ENCODE measurements at places on chromosomes 11 and 22.

DNA sequence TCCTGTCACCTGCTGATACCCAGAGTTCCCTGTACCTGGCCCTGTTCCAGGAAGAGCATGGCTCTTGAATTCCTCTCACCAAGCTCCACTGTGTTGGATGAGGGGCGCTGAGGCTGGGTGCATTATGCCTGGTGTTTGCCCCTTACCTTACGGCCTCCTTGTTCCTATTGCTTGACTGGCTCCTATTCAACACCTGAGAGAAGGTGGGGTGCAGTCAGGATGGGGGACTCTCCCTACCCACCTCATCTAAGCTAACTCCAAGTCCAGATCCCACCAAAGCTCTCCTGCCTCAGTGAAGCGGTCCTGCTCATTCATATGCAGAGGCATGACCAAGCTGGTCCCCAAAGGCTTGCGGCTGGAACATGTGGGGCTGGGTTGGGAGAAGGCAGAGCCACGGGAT, 35.8 kb upstream of the RIC3 start:
- DNase-seq = no peak

DNA sequence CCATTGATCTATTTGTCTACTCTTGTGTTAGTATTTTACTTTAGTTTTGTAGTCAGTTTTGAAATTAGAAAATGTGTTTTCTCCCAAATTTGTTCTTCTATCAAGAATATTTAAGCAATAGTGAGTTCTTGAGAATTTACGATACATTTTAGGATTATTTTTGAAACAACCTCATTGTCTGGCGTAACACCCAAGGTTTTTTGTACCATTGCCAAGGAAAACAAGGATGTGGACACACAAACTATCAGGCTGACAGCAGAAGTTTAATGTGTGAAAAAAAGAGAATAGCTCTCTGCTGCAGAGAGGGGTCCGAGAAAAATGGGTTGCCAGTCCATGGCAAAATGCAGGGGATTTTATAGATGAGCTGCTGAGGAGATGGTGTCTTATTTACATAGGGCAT, 865.1 kb upstream of the CNTN5 start:
- DNase-seq = peak; percentile 36

DNA sequence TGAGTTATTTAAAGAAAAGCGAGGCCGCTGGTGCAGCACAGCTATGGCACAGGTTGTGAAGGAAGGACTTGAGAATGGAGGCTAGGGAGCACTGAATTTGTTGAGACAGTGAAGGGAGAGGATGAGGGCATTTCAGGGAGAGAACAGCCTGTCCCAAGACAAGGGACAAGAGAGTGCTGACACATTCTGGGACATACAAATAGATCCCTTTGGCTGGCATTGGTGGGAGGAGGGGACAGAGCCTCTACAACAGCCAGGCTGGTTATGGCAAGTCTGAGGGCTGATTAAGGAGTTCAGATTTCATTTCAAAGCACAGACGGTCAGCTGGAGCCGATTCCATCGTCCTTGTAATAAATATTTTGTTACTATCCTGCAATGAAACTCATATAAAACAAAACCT, 1.7 kb upstream of the SLC29A2 start:
- DNase-seq = no peak

GRCh38 chr22:23036684-23037428, 33.5 kb upstream of the GNAZ start:
- DNase-seq = no peak

DNA sequence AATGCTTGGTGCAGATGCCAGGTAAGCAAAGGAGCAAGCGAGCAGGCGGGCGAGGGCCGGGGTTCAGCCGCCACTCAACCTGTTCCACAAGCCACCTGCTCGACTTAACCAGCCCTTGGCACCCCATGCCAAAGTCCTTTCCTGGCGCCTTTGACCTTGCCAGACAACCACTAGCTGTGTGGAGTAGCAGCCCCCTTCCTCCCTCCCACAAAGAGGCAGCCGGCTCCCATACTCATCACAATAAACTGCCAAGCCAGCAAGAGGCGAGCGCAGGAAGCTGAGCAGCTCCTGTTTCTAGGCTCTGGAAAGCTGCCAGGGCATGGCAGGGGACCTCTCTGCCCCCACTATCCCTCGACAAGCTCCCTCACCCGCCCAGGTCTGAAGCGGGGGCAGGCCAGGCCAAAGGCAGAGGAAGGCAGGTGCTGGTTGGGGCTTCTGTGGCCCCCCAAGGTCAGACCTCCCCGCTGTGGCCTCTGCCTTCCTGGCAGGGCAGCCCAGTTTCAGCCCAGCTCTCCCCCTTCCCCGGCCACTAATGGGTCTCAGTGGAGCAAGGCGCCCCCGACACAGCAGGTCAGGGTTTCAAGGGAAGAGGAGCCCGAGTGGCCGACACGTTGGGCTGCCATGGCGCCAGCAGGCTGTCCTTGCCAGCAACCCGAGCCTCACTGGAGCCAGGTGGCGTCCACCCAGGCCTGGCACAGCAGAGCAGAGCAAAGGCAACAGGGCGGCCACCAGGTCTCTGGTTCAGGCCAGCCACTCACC, 15.3 kb downstream of the MACROD1 start:
- DNase-seq = peak; percentile 63

GRCh38 chr11:64447831-64448598, 89.1 kb downstream of the RPS6KA4 start:
- peak; percentile 24 for DNase-seq

- peak; percentile 74 for DNase-seq
Measured at GRCh38 chr11:71420455-71421241, 27.5 kb downstream of the DHCR7 start.

DNA sequence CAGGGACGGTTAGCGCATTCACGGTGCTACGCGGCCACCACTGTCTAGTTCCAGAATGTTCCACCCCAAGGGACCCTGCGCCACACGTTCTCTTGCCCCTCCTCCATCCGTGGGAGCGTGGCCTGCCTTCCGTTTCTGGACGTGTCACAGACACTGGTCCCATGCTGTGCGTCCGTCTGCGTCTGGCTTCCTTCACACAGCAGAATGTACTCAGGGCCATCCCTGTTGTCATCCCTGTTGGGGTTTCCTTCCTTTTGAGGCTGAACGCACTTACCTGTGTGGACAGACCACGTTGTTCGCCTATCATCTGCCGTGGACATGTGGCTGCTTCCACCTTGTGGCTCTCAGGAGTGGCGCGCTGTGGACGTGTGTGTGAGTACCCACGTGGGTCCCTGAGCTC, 24.9 kb downstream of the BRSK2 start:
- DNase-seq = no peak

DNA sequence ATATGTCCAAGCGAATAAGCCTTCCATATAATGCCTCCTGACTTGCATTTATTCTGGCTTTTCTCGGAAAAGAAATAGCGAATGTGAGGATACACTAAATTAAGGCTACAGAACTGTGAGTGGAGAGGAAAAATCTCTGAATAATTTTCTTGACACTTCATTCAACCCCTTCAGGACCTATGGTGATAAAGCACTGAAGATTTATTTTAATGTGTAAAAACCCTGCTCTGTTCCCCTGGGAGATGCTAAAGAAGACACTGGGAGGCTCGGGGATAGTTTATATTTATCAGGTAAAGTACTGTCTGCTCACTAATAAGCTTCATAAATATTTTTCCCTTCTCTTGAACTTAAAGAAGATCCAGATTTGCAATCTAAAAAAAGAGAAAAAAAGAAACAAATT, 895.8 kb downstream of the OPCML start:
- no peak for DNase-seq

DNA sequence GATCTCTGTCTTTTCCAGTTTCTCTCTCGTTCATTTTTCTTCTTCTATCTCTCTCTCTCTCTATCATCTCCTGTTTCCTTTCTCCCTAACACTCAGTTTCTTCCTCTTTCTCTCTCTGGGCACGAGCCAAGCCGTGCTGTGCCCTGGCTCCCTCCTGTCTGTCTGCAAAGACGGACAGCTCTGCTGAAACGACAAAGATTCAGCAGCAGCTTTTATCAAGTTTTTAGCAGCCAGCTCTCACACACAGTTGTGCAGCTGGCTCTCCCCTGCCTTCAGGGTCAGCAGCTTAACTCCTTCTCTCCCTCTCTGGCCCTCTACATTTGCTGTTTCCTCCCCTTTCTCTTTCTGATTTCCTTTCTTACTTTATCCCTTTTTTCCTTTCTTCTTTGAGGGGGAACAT, 352.0 kb upstream of the MPPED2 start:
- DNase-seq = no peak

DNA sequence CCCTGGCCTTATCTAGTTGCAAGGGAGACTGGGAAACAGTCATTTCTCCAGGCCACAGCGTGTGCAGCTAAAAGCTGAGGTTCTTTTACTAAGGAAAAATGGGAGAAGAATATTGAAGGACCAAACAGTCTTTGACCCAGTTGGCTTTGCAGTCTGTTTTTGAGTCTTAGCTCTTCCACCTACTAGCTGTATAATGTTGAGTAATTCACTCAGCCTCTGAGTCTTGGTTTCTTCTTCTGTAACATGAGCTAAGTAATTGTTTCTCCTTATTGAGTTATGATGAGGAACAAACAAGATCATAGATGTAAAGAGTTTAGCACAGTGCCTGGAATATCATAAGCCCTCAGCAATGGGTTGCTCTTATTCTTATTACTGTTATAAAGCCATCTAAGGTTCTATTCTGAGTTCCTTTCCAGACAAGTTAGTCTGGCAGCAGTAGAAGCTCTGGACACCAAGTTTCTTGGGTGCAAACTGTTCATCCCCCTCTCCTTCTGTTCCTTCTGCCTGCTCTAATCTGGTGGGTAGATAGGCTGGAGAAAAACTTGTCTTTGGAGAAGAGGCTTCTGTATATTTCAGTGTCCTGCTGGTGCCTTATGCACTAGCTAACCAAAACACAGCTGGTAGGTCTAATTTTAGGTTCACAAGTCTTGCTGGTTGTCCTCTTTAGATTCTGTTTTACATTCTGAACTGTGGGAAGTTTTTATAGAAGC, 13.5 kb downstream of the TRIM44 start:
- no peak for DNase-seq

DNA sequence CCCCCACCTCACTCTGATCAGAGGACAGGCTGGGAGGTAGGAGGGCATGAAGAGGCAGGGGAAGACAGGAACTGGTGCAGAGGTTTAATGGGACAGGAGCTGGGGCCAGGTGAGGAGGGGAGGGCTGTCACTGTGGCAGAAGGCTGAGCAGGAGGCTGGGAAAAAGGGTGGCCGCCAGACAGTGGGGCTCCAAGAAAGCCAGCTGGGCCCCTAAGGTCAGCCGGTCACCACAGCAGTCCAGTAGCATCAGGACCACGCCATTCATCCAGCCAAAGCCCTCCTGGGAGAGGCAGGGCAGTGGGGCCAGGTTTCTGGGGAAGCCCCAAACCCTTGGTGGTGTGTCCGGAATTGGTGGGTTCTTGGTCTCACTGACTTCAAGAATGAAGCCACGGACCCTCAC, 8.5 kb upstream of the TREH start:
- no peak for DNase-seq

- DNase-seq = no peak
Measured at GRCh38 chr11:102729849-102730815, 5.4 kb upstream of the MMP8 start.

DNA sequence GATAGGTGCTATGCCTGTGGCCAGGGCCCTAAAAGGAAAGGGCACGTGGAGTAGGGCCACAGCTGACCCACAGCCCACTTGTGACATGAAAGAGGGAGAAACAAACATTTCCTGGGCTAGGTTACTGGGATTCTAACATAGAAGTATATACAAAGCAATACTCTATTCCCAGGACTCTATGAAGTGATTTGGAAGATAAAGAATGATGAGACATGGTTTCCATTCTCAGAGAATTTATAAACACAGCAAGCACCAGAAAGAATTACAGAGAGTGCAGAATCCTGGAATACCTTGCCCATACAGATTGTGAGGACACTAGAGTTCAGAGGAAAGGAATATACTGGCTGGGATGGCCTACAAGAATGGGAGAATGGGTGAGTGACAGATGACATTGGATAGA, 86.4 kb downstream of the KIRREL3 start:
- no peak for DNase-seq

DNA sequence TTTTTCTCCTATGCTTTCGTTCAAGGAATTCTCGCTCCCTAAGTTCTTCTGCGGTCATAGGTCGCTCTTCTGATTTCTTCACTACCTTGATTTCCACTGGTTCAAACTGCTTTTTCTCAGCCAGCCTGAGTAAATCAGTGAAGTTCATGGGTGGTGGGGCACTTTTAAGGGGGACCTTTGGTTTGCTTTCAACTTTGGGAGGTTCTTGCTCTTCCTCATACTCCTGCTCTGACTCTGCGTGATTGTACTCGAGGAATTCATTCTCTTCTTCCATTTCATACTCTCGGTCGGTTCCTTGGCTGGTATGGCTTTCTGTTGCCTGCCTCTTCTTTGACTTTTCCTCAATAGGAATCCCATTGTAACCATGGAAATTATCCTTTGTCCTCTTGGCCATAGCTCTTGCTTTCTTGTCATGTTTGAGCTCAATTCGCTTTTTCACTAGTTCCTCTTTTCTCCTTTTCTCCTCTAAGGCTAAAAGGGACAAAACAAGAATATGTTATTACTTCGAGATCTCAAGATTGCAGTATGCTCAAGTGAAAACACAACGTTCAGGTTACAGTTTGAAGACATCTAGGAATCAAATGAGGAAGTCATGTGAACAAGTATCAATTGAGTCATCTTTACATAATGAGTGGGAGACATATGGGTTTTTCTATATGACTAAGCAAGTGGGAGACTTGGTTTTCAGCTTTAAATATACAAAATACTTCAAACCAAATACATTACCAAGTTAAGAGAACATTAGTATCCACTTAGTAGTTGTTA, 16.2 kb downstream of the MISFA start:
- DNase-seq = no peak

- DNase-seq = no peak
Measured at GRCh38 chr22:37037669-37038068, 13.9 kb upstream of the KCTD17 start.

DNA sequence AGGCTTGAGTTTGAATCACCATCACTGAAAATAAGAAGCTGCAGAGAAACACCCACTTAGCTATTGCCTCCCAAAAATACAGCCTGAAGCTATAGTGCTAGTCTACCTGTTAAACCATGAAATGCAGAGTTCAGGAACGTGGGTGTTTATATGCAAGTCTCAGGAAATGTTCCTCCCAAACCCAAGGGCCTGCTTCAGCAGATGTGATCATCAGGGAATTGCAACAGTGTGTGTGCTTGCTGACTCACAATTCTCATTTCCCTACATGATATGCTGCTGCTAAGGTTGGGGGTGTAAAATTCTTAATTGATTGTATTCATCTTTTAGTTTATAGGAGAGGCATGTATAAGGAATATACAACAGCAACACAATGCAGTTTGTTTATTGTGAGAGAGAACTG, 49.6 kb downstream of the NUP98 start:
- DNase-seq = no peak

DNA sequence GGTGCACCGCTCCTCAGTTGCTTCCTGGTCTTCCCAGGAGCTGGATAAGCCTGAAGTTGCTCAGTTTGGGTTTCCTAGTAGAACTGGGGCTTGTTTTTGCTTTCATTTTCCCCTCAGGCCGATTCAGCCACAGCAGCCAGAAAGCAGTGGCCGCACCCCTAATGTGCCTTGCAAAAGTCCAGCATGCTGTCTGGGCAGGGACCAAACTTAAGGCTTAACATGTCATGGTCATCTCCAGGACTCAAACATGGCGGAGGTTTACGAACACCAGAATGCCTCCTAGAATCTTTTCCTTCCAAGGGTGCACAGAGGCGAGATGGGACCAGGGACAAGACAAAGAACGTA, 2.5 kb downstream of the GNG3 start:
- no peak for DNase-seq

GRCh38 chr11:95768521-95768920, 21.1 kb downstream of the FAM76B start:
- no peak for DNase-seq

Measured in COR-L47 (cell line).